Activated T-cell treated with anti-CD3 and anti-CD28 coated beads, Interleukin-2, amount 50 U/mL, for 24 hours (primary cell): ENCODE measurements at places on chromosomes 7 and 10.

- DNase-seq = no peak
These were observed 109.4 kb downstream of the ABLIM1 start for GRCh38 chr10:114548662-114549061.

GRCh38 chr7:78020874-78021249 is 222.3 kb downstream of the PHTF2 start:
- DNase-seq = no peak

DNA sequence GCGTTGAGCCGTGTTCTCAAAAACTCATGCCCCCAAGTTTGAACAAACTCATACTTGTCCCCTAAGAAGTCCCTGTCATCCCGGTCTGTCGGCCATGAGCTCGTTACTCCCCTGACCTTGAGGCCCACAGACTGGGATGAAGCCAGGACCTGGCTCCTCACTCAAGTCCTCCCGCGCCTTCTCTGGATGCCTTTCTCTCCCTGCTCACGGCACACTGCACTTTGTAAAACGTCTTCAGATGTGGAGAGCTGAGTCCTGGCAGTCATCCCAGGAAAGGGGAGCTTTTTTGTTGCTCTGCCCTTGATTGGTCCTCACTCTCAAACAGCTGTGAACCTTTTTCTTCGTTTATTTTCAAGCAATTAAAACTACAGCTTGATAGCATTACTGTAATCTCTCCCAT is 110.8 kb downstream of the JAZF1 start:
- no peak for DNase-seq

DNA sequence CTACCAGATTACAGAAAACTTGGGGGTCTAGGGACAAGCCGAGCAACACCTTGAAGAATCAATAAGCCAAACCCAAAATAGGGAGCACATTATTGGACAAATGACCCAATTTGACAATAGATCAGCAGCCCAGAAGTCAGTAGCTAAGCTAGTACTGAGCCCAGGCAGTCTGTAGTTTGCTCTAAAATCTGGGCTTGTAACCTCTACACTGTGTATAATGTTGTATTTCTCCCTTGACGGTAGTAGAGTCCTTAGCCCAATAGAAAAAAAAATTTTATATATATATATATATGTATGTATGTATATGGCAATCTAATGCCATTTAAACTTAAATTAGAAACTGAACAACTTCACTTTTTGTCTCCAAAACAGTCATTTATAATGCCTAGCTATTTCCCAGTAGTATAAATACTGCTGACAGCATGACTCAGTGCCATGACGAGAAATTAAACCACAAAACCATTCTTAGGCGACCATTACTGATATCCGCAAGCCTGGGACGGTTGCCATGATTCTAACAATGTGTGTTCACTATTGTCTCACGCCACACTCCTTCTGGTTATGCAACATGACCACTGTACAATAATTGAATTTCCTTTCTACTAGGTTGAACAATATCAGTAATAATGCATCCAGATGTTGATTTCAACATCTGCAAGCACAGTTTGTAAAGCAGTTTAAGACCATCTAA is 110.5 kb downstream of the IPMK start:
- DNase-seq = no peak

DNA sequence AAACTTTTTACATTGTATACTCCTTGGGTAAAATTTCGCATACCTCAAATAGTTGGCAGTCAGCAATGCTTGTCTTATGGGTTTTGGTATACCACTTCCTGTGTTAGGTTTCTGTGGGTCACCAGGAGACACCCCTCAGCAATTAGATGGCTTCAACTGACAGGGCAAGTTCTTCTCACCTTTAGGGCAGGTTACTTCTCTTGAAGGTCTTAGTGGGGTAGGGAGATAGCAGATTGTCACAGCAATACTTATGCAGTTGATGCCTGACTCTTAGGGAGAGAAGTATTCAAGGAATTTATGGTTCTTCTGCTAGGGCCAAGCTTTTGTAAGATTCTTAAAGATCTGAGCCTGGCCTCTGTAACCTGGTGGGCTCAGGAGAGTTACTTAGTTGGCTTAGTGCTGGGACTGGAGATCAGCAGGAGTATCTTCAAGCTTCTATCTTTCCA is 42.9 kb downstream of the MKLN1 start:
- no peak for DNase-seq

GRCh38 chr10:123637326-123637880 is 28.8 kb upstream of the GPR26 start:
- no peak for DNase-seq

DNA sequence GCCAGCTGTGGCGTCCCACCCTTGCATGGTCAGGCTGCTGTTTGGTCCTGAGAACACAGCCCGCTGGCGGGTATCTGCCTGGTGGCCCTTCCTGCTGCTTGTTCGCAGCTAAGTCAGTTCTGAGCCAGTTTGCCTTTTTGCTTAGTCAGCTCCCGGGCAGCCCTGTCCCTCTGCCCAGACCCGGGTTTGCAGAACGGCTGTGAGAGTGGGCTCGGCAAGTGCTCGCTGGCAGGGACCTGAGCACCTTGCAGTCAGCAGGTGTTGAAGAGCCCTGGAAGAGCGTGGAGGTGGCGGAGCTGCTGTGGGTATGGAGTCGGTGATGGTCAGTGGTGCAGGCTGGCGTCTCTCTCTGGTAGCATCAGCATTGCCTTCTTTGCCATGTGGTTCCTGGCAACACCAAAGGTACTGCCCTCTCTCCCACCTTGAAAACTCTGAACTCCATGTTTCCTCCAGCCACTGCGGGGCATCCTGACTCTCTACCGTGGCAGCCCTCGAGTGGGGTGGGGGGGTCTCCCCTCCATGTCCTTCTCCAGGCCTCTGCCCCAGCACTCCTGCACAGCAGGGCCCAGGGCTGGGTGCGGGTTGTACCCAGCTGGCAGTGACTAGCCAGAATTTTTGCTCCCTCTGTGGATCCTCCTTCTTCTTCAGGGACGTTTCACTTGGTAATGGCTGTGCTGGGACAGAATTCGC is 4.6 kb downstream of the INPP5A start:
- DNase-seq = no peak

- no peak for DNase-seq
These were observed 260.0 kb upstream of the MKI67 start for GRCh38 chr10:128386231-128386630.

GRCh38 chr7:150322114-150322832 is 882 bp upstream of the LRRC61 start:
- peak; percentile 54 for DNase-seq

GRCh38 chr7:142567201-142568075 is 181.8 kb upstream of the PRSS1 start:
- DNase-seq = no peak

GRCh38 chr7:150895809-150896208 is 43.5 kb downstream of the AOC1 start:
- no peak for DNase-seq

DNA sequence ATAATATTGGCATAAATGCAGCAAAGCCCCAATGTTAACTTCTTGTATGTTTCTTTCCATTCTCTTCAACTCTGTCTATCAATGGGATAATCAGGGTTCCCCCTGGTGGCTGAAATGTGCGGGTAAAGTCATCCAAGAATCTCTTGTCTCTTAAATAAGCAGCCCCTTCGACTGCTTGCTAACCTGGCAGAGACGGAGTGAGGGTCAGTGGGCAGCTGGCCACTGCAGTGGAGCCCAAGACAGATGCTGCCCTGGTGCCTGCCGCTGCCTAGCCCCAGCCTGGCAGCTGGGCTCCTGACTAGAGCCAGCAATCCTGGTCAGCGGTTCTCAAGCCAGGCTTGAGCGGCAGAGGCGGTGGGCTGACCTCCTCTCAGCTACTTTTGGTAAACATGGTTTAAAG is 248.9 kb downstream of the COBL start:
- DNase-seq = peak; percentile 49

- no peak for DNase-seq
These were observed 76.6 kb downstream of the DNAJC1 start for GRCh38 chr10:21926949-21927348.

GRCh38 chr10:44902941-44903545 is 8.1 kb upstream of the TMEM72 start:
- no peak for DNase-seq

DNA sequence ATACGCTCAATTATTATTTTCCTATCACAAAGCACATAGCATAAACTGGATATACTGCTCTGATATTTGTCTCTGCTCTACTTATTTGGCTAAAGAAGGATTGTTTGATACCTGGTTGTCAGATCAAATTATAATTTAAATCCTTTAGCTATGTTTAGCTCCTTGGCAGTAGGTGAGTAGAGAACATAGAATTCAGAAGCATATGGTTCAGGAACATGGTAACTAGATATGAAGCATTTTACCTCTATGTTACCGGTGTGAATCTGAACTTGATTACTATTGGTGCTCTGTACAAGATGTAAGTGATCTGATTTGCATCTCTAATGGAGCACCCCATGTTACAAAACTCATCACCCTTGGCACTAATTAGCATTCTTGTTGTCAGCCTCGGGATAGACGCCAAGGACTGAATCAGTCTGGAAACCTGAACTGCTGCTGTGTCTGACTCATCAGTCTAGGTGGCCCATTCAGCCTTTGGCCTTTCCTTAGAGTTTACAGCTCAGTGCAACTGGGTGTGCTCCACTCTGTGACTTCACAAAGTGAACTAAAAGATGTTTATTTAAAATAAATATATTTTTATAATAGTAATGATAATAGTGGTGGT is 12.3 kb upstream of the MYPN start:
- DNase-seq = no peak

- no peak for DNase-seq
These were observed 251.0 kb downstream of the DYNC1I1 start for GRCh38 chr7:96023387-96023786.

GRCh38 chr7:32093415-32094408 is 23.5 kb upstream of the PDE1C start:
- no peak for DNase-seq

GRCh38 chr10:28669227-28670173 is 7.8 kb upstream of the BAMBI start:
- no peak for DNase-seq

- DNase-seq = no peak
These were observed 125.8 kb downstream of the RALA start for GRCh38 chr7:39749177-39749576.

GRCh38 chr7:51029701-51030191 is 247.1 kb upstream of the GRB10 start:
- no peak for DNase-seq

DNA sequence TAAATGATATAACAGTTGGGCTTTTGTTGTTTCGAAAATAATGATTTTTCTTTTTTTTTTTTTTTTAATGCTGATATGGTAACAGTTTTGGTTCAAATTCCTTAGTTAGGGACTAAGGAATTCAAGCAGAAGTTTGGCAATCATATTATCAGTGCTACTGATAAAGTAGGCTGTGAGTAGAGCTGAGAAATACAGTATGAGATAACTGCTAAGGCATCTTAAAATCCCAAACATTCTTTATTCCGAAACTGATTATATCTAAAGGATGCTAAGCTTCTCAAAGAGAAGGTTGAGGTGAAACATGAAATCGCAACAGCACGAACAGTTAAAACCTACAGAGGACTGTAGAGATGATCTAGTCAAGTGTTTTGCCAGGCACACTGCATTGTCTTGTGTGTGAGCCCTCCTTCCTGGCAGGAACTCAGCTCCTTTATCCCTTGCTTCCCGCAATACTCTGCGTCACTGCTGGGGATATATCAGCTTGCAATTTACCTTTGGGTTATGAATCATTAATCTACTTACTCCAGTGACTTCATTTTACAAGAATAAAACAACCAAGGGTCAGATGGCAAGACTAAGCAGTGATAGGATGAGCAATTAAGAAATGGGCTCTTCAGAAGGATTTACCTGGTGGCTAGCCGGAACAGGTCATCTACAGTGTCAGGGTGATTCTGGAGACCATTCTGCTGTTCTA is 36.7 kb downstream of the IRF5 start:
- no peak for DNase-seq

DNA sequence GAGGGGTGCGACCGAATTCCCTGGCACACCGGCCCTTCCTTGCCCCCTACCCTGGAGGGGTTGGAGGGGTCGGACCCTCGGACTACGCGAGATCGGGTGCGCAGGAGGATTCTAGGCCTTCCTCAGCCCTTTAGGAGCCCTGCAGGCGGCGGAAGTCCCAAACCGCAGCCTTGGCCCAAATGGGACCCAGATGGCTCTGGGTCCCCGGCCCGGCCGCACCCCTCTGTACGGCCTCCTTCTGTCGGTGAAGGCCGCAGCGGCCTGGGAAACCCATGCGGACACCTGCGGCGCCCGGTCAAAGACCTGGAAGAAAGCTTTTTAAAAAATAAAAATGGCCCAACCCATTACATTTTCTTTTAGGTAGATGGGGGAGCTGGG is 2.4 kb upstream of the VAX1 start:
- DNase-seq = no peak

- DNase-seq = no peak
These were observed 124.1 kb downstream of the CAMK1D start for GRCh38 chr10:12473491-12473890.

DNA sequence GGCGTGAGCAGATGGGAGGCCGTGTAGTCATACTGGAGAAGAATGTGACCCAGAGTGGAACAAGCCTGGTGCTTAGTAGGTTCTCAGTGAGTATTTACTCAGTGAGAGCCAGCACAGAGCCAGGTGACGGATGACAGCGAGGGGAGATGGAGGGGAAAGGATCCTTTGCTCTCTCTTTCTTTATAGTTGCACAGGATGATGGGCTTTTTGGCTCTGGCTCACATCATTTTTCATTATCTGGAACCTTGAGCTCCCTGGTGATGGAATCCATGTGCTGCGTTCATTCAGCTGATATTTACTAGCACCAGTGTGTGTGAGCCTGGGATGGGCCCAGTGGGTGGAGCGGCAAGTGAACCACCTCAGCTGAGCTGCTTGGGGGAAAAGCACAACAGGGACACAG is 17.2 kb downstream of the BTBD16 start:
- no peak for DNase-seq

- no peak for DNase-seq
These were observed 1325.5 kb downstream of the XPNPEP1 start for GRCh38 chr10:108597657-108598319.

DNA sequence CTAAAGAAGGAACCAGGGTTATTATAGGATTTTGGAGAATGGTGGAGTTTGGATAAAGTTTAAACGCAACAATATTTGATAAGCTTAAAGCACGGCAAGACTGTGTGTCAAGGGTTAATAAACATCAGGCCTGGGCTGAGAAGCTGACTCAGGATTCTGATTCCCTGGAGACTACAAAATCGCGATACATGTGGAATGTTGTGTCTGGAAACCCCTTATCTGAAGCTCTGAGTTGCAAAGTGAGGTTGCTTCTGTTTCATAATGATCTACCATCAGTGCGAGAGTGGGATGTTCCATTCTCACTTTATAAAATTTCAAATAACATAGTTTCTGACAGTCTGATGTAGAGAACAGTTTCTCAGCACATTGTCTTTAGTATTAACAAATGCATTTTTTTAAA is 7.8 kb downstream of the C1GALT1 start:
- no peak for DNase-seq

DNA sequence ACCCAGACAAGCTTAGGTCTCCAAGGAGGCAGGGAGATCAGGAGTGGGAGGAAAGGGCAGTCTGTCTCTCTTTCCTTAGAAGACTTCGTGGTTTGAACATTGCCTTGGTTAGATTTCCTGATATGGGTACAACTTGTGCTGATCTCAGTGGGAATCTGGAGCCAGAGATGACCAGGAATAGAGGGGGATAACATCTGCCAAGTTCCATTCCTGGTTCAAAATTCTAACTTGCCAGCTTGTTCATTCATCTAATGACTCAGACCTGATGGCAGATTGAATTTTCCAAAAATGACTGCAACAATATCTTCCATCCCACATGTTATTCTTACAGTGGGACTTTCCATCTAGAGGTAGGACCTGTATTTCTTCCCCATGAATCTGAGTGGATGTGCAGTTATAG is 394.3 kb upstream of the PODXL start:
- DNase-seq = no peak
